ENCODE measurements at places on chromosomes 11 and 22.

GRCh38 chr11:125513705-125514265, 17.7 kb upstream of the FEZ1 start:
- no peak for DNase-seq

GRCh38 chr11:19199771-19200170, 2.0 kb downstream of the CSRP3 start:
- no peak for DNase-seq

DNA sequence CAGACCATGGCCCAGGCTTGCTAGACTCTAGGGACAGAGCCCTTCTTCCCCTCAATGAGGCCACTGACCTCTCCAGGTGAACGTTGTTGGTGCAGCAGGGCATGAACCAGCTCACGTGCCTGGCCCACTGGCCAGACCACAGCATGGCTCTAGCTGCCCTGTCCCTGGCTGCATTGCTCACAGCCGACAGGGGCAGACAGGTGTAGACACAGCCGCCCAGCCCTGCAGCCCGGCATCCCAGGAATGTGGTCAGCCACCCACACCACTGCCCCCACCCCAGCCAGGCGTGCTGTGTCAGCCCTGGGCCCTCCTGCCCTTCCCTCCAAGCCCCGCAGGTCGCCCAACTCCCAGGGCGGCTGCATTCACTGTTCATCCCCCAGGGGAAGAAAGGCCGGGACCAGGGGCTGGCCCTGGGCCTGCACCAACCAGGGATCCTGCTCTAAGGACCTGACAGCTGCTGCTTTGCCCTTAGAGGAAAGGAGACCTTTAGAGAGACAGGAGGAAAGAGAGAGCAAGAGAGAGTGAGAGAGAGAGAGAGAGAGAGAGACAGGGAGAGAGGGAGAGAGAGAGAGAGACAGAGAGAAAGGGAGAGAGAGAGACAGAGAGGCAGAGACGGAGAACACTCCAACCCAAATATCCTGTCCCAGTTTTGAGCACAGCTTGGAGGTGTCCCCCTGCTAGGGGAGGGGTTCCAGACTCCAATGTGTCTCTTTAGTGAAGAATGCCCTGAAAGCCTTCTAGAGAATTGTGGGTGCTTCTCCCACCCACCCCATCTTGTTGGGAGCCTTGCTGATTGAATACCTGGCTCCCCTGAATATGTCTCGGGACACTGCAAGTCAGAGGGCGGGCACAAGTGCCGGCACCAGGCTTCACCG, 44.2 kb upstream of the LINC01488 start:
- DNase-seq = no peak

DNA sequence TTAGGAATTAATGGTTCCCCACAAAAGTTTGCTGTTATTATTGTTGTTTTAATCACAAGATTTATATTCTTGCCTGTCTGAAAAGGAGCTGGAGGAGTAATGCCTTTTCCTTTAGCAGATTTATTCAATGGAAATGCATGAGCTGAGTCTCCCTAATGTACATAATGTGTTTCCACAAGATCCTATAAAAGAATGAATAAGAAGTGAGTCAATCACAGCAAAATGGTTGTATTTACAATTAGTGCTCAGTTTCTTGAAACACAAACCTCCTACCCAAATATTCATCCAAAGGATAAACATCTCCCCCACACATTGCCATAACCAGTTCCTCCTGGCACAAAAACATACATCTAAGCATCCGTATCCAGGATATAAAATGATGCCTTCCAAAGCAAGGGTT, 33.3 kb downstream of the ME3 start:
- no peak for DNase-seq

GRCh38 chr11:126132319-126132718, 69.7 kb upstream of the CDON start:
- DNase-seq = peak; percentile 76

- DNase-seq = no peak
Measured at GRCh38 chr11:44402466-44403075, 92.6 kb upstream of the ALX4 start.

- no peak for DNase-seq
Measured at GRCh38 chr11:26286472-26287066, 45.4 kb upstream of the ANO3 start.

- DNase-seq = no peak
Measured at GRCh38 chr11:45412051-45412471, 125.9 kb upstream of the SYT13 start.

- no peak for DNase-seq
Measured at GRCh38 chr11:21806947-21807346, 385.9 kb upstream of the ANO5 start.

DNA sequence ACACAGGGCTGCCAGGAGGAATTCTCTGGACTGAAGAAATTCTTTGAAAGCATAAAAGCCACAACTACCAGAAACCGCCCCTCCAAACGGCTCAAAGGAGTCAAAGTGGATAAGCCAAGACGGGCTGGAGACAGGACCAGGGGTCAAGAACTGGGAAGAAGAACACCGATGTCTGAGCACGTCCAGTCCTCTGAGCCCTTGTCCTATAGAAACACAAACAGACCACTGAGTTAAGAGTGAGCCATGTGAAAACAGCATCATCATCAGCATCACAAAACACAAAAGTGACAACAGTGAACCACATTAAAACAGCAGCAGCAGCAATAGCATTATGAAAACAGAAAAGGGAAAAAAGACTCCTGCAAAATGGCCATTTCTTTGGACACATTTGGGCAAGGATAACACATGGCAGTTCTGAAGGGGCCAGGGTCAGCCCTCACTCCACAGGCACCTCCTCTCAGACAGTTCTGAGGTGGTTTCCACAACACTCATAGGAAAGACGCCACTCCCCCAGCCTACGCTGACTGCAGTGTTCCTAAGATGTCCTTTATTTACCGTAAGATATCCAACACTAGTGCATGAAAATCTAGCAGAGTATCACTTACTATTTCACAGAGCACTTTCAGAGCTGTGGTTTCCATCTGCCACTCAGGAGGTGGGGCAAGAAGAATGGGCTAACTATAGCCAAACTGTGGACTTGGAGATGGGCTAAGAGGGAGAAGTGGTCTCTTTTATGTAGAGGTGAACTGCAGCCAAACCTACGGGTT, 28.6 kb upstream of the YPEL1 start:
- no peak for DNase-seq

- DNase-seq = no peak
Measured at GRCh38 chr11:113908098-113908497, 3.5 kb downstream of the HTR3B start.

DNA sequence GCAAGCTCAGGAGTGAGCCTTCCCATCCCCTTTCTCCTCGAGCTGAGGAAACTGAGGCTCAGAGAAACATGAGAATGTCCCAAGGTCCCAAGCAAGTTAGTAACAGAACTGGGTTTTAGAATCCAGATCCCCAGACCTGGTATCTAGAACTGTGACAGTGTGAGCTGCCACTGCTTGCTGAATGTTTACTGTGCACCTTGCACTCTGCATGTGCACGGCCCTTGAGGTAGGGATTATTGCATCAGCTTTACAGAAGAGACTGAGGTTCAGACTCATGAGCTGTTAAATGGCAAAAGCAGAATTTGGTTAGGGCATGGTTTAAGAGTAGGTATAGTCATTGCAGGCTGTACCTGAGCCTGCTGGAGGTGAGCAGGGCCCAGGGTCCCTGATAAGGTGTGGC, 3.8 kb upstream of the MPPED1 start:
- DNase-seq = no peak

DNA sequence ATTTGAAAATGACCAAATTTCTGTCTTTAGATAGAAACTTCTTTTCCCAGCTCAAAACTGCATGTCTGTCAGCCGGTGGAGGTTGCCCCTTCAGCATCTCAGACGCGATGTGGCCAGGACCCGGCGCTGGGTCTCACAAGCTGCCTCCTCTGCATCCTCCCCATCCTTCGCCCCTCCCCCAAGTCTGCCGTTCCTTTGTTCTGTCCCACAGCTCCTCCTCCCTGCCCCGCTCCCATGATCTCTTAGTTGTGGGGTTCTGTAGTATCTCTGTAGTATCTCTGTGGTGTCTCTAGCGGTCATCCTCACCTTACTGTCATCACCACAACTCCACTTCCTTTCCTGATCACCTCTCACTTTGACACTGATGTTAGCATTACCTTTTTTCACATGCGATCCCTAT, 49.9 kb downstream of the TRAF6 start:
- DNase-seq = no peak
